ENCODE measurements at places on chromosomes 16 and 17.

DNA sequence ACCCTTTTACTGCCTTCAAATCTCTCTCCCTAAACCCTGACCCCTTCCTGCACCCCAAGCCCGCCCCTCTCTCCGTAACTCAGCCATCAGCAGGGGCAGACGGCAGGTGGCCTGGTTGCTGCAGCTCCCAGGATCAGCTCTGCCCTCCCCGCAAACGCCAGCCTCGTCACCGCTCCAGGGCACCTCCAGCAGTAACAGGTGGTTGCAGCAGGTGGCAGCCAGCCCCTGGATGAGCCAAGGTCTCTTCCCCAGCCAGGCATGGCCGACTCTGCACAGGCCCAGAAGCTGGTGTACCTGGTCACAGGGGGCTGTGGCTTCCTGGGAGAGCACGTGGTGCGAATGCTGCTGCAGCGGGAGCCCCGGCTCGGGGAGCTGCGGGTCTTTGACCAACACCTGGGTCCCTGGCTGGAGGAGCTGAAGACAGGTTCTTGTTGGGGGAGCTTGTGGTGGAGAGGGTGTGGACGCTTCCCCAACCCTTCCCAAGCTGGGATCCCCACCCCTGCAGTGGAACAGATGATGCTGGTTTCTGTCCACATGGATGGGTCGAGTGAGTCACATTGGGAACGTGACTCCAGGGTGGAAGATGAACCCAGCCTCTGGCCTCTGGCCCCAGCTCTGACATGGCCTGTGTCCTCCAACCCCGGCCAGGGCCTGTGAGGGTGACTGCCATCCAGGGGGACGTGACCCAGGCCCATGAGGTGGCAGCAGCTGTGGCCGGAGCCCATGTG, 558 bp downstream of the HSD3B7 start:
- DNase-seq, result no peak

DNA sequence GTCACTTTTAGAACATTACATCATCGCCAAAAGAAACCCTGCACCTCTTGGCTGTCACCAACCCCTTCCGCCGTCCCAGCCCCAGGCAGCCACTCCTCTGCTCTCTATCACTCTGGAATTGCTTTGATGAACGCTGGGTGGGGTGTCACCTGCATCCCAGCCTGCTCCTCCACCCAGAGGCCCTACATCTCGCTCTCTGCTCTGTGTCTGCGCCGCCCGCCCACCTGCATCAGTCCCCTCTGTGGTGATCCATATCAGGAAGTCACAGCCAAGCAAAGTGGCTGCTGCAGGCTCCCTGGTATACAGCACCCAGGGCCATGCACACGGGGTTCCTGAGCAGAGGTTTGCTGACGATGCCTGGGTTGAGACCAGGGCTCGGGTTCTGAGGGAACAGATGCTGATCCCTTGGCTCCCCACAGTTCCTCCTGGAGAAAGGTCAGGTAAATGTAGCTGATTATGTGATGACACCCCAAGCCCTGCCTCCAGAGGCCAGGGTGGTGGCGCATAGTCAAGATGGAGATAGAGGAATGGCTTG, 30.8 kb downstream of the MPRIP start:
- DNase-seq, result no peak

DNA sequence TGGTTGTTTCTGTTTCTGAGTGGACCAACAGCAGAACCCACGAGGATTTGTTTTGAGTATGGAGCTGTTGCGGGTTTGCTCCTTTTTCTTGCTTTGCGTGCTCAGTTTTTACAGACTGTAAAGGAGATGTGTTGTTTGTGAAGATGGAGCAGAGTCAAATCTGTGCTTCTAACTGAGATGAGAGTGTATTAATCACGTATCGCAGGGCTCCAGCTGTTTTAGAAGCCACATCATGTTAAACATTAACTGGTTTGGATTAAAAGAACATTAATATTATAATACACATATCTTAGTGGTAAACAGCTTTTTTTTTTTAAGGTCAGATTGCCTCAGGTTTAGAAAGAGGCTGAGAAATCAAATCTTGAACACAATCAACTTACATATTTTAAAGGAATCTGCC, 69.4 kb downstream of the YPEL2 start:
- DNase-seq, result no peak

DNA sequence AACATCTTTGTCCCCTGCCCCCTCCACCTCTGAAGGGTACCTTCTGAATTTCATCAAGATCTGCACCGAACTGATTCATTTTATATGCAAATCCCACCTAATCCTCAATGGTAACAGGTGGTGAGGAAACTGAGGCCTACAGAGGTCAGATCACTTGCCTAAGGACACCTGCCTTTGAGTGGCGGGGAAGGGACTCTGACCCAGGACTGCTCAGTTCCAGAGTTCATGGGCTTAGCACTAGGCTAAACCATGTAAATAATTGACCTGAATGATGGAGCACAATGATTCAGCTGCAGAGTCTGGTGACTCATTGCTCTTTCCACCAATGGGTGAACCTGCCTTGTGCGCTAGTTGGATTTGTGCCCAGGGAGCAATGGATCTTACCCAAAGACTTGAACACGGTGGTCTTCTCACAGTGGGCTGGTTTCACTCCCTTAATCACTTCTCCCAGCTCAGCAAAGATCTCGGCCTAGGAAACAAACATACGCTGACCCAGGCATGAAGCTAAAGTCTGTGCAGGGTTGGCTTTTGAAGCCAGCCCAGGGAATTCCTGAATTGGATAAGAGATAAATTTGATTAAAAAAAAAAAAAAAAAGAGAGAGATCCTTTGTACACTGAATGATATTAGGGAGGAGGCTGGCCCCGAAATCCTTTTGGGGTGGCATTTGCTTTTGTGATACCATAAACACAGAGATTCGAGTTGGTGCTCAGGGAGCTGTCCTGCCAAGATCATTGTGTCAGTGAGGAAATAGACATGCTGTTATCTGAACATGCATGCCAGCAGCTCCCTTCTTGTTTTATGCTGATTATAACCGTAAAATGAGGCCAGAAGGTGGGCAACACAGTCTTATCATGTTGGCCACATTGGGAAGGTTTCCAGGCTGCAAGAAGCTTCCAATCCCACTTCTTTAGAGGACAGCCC, 17.0 kb downstream of the CRYM start:
- DNase-seq, result no peak

- DNase-seq, result no peak
Observed at GRCh38 chr17:8025176-8025911, 13.5 kb upstream of the ALOX15B start.

- no peak for DNase-seq
Observed at GRCh38 chr17:8468127-8468526, 32.4 kb downstream of the NDEL1 start.

- no peak for DNase-seq
Observed at GRCh38 chr17:35865412-35866340, 3.0 kb downstream of the HEATR9 start.

- DNase-seq, result no peak
Observed at GRCh38 chr17:79174905-79175856, 100.6 kb downstream of the ENGASE start.
